ENCODE measurements at places on chromosomes 16 and 17. TPM values are rescaled to one million over a fixed set of nuclear protein-coding genes. Genes with fewer than 3 reads are reported as not detected.

DNA sequence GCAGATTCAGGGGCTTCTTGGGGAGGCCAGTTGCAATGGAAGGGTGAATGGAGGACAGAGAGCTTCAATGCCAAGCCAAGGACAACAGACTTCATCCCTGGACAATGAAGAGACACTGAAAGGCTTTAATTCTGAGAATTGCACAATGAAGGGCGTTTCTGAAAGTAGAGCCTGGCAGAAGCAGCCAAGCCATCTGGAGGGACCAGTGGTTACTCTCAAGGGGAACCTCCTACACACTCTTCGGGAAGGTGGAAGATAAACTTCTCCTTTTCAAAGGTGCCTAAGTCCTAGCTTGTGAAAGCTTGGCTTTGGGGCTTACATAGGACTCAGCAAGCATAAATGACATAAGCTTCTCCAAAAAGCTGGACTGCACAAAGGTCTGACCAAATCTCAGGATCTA lies 6.2 kb upstream of the CES1 start:
- no peaks in the 10 kb centered on the region for H3K36me3 ChIP-seq
- H3K27me3 ChIP-seq: no peaks in the 10 kb centered on the region
- no peak overlapping the region for H3K4me3 ChIP-seq
- no peak overlapping the region for H3K27ac ChIP-seq
- DNase-seq: no peak

DNA sequence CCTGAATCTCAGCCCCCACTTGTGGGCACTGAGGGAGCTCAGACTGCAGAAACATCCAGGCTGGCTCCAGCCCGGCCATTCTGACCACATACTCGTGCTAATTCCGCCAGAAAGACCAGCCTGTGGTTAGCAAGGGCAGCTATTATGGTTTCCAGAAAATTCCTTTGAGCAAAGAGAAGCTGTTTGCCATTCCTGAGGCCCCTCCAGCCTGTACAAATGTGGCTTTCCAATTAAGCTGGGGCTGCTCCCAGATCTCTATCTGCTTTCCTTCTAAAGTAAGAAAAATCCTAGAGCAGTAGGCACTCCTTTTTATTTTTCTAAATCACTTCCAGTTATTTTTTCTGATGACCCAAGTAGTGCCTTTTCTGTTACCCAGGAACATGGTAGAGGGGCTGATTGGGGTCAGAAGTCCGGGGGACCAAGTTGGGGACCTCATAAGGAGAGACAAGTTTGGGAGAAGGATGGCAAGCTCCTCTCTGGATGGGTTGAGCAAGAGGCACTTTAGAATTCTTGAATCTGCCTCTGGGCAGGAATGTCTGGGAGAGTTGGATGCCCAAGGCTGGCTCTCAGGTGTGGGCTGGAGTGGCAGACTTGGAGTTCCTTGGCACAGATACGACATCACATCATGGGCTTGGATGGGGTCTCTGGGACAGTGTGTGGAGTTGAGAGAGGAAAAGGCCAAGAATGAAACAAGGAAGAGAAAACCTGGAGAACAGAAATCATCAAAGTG lies 83.3 kb upstream of the TNRC6C start:
- no peak for DNase-seq
- no peak overlapping the region for H3K27ac ChIP-seq
- no peak overlapping the region for H3K4me3 ChIP-seq
- H3K4me1 ChIP-seq: no peaks in the 10 kb centered on the region
- H3K36me3 ChIP-seq: no peaks in the 10 kb centered on the region

MON1B gene
- 65.6 TPM for total RNA-seq

DNA sequence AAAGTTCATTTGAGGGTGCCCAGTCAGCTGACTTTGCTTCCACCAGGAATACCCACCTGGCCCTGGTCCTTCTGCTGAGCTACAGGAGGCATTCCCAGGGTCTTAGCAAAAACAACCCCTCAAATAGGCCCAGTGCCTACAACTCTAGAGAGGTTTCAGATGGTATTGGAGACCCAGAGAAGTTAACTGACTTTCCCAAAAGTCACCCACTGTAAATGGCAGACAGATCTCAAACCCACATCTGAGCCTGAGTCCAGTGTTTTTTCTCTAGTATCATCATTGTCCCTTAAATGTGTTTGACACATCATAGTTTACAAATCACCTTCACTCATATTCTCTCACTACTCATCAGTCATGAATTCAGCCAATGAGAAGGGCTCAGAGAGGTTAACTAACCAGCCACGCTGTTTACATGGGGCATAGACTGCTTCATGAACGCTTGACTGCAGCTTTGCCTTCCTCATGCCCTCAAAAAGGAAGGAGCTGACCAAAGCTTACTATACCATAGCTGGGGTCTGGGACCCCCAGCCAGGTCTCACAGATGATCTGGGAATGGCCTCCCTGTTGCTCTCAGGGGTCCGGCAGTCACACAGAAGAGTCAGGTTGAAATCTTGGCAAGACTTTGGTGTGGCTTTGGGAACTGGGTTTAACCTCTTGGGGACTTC lies 3.7 kb downstream of the PHOSPHO1 start:
- H3K4me3 ChIP-seq: no peak overlapping the region
- H3K4me1 ChIP-seq: peaks cover 6% of the 10 kb centered on the region
- peaks cover 23% of the 10 kb centered on the region for H3K27me3 ChIP-seq
- no peak overlapping the region for H3K27ac ChIP-seq

- H3K4me1 ChIP-seq: no peaks in the 10 kb centered on the region
- H3K27me3 ChIP-seq: no peaks in the 10 kb centered on the region
- no peak for DNase-seq
- H3K36me3 ChIP-seq: peaks cover 17% of the 10 kb centered on the region
- H3K27ac ChIP-seq: no peak overlapping the region
Measured at GRCh38 chr17:41767324-41768042, 19.0 kb downstream of the JUP start.

GRCh38 chr16:55672471-55672870 lies 16.7 kb downstream of the SLC6A2 start:
- H3K27ac ChIP-seq: no peak overlapping the region
- H3K4me3 ChIP-seq: no peak overlapping the region
- no peaks in the 10 kb centered on the region for H3K4me1 ChIP-seq
- no peak for DNase-seq

DNA sequence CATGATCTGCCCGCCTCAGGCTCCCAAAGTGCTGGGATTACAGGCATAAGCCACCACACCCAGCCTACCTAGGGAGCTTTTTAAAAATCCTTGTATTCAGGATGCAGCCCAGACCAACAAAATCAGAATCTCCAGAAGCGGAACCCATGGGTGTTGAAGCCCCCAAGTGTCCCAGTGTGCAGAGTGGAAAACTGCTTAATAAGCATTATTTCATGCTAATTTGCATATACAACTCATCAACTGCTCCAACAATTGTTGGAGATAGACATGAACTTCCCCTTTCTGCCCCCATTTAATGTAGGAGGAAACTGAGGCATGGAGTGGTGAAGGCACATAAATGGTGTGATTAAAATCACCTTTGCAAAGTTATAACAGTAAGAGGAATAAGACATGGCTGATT lies 84.3 kb upstream of the C16orf82 start:
- no peak overlapping the region for H3K4me3 ChIP-seq
- H3K27ac ChIP-seq: no peak overlapping the region
- no peak for DNase-seq
- H3K36me3 ChIP-seq: no peaks in the 10 kb centered on the region

- no peak for DNase-seq
- H3K27me3 ChIP-seq: no peaks in the 10 kb centered on the region
- H3K36me3 ChIP-seq: no peaks in the 10 kb centered on the region
- H3K27ac ChIP-seq: no peak overlapping the region
- H3K4me3 ChIP-seq: no peak overlapping the region
Measured at GRCh38 chr17:43717913-43718312, 40.7 kb downstream of the SOST start.

DNA sequence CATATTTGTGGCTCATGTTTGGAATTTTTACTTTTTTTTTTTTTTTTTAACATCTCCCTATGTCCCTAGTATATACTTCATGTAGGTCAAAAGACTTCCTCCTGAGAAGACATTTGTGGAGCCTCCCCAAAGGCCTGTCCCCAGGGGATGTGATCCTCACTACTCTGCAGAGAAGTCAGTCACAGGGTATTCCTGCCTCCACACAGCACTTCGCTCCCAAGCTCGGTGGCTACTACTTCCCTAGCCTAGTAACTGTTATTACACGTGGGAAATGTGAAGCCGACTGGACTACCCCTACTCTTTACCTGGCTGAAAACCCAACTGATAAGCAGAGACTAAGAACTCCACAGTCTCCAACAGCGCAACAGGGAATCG lies 116.8 kb downstream of the HIC1 start:
- H3K4me3 ChIP-seq: no peak overlapping the region
- no peaks in the 10 kb centered on the region for H3K27me3 ChIP-seq
- H3K27ac ChIP-seq: peak overlapping the region; percentile 65

DNA sequence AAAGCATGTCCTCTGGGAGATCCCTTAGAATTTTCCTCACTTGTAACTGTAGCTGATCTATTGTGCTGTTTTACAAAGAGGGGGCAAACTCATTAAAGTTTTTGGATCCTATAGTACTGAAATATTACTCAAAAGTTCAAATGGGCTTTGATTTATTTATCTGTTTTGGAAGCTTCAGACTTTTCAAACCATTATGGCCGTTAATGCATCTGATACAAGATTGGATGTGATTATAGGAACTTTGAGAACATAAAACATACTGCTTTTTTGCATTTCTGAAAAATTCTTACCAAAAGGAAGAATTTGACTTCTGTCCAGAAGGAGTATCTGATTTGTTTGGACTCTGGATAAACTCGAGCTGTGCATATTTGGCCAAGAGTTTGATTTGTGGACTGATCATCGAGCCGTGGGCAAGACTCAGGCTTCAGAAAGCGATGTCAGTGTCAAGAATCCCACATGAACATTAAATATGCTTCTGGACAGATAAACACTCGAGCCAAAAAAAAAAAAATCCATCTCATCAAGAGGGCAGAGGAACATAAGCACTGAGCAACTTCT lies 8.2 kb upstream of the MARCHF10 start:
- DNase-seq: no peak
- peaks cover 9% of the 10 kb centered on the region for H3K4me1 ChIP-seq
- H3K4me3 ChIP-seq: no peak overlapping the region
- no peaks in the 10 kb centered on the region for H3K27me3 ChIP-seq
- H3K36me3 ChIP-seq: no peaks in the 10 kb centered on the region
- no peak overlapping the region for H3K27ac ChIP-seq

DNA sequence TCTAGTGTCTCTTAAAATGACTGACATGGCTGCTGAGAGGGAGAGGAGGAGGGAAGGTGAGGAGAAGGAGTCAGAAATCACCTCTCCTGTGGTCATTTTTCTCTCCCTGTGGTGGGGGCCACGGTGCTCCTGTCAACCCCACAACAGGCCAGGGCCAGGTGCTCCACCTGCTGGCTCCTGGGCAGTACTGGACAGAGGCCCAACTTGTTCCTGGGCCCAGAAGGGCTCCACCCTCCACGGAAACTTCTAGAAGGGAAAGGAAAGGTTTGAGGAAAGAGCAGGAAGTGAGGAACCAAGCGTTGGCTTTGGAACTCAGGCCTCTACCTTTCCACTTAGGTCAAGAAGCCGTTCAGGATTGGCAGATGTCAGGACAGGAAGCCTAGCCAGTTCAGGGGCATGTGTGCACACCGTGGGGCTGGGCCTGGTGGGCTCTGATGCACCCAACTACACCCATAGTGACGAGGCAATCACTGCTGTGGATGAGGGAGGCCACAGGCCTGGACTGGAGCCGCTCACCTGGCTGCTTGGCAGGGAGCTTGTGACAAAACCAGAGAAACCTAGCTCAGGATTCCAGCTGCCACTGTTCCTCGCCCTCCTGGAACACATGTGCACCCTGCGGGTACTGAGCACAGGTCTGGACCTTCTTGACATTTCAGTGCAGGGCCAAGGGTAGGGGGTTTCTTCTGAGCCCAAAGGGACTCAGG lies 36.1 kb downstream of the WNT3 start:
- no peak overlapping the region for H3K27ac ChIP-seq
- H3K4me3 ChIP-seq: no peak overlapping the region
- H3K4me1 ChIP-seq: no peaks in the 10 kb centered on the region
- no peaks in the 10 kb centered on the region for H3K36me3 ChIP-seq
- no peak for DNase-seq

DNA sequence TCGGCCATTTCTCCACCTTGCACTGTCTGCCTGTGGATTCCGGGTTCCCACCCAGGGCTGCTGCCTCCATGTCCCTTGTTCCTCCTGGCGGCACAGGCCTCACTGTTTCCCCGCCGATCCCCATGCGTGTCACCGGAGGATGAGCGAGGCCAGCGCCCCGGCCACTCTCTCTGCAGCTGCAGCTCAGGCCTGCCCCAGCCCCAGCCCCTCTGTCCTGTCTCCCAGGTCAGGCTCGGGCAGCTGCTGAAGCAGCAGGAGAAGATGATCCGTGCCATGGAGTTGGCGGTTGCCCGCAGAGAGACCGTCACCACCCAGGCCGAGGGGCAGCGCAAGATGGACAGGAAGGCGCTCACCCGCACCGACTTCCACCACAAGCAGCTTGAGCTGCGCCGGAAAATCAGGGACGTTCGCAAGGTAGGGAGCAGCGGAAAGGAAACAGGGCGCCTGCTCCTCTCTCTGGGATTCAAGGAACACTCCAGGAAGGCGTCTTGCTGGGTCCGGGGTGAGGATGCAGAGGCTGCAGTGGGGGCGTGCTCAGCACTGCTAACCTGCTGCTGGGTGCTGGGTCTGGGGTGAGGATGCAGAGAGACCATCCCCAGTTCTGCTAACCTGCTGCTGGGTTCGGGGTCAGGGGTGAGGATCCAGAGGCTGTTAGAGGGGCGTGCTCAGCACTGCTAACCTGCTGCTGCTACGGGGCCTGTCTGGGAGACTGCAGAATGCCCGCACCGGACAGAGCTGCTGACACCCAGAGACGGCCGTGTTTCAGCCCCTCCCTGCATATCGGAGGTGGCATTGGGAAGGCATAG lies 6.1 kb upstream of the GAA start:
- peak; percentile 70 for DNase-seq
- H3K36me3 ChIP-seq: no peaks in the 10 kb centered on the region
- H3K4me1 ChIP-seq: no peaks in the 10 kb centered on the region

DNA sequence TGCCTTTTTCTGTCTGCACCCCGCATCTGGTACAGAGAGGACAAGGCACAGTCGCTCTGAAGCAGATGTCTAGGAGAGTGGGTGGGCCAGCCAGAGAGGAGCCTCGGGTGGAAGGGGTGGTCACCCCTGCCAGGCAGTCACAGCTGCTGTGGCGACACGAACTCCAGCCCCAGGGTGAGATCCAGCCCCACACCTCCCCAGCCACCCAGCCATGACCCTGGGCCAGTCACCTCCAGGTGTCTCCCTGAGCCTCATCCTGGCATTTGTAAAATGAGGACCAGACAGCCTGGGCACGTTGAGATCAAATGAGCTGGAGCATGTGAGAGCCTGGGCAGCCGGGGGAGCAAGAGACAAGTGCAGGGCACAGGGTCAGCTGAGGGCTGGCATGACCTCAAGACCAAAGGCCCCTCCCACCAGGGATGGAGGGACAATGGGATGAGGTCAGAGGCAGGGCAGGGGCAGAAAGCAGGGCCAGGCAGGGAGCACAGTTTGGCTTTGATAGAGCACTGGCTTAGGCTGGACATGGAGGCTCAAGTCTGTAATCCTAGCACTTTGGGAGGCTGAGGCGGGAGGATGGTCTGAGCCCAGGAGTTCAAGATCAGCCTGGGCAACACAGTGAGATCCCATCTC lies 7.7 kb downstream of the ADAM11 start:
- H3K27me3 ChIP-seq: no peaks in the 10 kb centered on the region
- no peak for DNase-seq
- no peaks in the 10 kb centered on the region for H3K4me1 ChIP-seq
- H3K36me3 ChIP-seq: no peaks in the 10 kb centered on the region

TBC1D16 gene
- total RNA-seq: 68.0 TPM
